Left renal cortex interstitium (tissue), 4 donors: ENCODE measurements at places on chromosomes 12 and 14.
A peak's percentile ranks its signal among the peaks of the same experiment; 100 is the strongest.

GRCh38 chr14:30362369-30363218, 196.4 kb upstream of the G2E3 start:
- DNase-seq: no peak

DNA sequence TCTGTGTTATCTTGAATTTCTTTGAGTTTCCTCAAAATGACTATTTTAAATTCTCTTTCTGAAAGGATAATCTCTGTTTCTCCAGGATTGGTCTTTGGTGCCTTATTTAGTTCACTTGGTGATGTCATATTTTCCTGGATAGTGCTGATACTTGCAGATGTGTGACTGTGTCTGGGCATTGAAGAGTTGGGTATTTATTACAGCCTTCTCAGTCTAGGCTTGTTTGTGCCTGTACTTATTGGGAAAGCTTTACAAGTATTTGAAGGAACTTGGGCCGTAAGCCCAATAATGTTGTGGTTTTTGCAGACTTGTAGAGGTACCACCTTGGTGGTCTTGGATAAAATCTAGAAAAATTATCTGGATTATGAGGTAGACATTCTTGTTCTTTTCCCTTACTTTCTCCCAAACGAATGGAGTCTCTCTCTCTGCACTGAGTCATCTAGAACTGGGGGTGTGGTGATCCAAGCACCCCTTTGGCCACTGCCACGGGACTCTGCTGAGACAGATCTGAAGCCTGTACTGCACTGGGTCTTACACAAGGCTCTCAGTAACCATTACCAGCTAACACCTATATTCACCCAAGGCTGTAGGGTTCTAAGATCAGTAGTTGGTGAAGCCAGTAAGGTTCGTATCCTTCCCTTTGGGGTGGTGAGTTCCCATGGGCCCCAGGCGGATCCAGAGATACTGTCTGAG, 703.7 kb upstream of the MGAT4C start:
- DNase-seq: no peak

DNA sequence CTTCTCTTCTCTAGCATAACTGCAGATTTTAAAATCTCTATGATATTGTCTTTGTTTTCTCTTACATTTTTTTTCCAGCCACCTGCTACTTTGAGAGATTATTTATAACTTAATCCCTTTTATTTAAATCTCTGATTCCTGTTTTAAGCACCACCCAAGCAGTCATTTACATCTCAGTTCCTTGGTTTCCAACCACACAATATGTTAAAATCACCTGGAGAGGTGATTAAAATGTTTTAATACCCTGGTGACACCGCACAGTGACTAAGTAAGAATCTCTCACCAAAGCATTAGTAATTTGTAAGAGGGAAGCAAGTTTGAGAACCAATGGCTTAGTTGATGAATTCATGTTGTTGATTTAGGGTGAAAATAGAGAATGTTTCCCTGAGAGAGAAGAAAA, 849.8 kb downstream of the TMTC2 start:
- DNase-seq: no peak

DNA sequence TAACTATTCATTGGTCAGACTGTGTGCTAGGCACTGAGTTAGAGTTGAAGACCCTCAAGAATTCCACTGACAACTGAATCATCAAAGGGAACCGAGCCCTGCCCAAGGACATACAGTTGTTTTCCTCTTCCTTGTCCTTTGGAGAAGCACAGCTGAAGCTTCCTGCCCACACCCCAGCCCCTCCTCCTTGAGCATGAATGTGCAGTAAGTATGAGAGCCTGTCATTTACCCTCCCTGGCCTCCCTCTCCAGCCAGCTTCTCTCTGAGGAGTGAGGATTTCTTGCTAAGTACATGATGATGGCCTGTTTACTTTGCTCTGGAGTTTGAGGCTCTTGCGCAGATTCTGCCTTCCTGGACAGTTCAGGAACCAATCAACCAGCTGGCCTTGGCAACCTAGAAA, 235.2 kb downstream of the CACNA1C start:
- DNase-seq: no peak

GRCh38 chr12:114605918-114606317, 78.1 kb downstream of the TBX3 start:
- DNase-seq: no peak

DNA sequence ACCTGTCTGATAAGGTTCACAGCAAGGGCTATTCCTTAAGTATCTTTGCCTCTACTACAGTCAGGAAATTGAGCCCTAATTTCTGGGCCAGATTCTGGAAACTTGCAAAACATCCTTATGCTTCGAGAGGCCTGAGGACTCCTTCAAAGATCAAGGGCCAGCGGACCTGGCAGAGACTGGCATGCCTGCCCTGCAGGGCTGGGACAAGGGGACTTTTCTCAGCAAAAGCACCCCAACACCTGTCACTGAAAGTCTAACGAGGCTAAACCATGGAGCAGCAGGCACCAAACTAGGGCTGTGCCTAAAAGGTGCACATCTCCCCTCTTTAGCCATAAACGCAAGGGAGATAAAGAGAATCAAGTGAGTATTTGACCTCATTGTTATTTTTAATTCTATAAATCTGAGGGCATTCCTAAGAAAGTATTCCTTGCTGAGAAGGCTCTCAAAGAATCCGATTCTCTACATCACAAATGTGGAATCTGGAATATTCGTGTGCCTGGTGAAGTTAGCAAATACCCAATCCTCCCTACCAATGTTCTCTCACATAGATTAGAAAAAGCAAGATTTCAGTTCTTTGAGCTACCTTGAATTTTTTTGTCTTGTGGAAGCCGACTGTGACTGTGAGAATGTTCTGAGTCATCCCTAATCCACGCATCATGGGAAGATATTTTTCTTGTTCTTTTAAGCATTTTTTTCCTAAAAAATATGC, 328.2 kb upstream of the NOVA1 start:
- no peak for DNase-seq

- DNase-seq: peak; percentile 98
Observed at GRCh38 chr14:77616454-77617229, at the start of gene SPTLC2. Gene SPTLC2 (minus strand): TSS chr14:77616637. CDS start chr14:77616579, 58 bp downstream.

DNA sequence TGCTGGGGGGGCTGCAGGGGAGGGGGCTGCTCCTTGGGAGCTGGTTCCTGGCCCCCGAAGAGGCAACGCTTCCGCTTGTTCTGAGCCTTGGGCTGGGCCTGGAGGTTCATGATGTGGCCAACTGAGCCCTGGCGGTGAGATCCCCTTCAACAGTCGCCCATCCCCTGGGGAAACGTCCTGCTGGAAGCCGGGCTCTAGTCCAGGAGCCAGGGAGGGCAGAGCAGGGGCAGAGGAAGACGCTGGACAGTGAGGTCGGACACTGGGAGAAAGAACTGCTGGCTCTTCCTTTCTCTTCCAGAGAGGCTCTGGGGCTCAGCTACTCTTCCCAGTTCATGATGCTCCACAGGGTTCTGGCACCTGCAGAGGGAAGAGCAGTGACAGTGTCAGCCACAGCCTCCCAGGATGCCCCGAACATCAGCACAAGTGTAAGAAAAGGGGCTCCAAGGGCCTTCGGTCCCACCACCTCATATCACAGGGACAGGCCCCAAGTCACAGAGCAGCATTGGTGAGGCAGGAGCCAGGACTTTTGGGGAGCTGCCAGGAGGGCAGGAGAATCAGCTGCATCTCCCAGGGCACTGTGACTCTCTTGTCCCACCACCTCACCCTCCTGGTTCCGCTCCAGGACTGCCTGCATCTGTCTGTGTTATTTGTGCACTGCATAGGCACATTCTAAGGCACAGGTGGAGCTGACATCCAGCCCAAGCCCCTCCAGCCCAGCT, 25.9 kb upstream of the PNMA1 start:
- no peak for DNase-seq

DNA sequence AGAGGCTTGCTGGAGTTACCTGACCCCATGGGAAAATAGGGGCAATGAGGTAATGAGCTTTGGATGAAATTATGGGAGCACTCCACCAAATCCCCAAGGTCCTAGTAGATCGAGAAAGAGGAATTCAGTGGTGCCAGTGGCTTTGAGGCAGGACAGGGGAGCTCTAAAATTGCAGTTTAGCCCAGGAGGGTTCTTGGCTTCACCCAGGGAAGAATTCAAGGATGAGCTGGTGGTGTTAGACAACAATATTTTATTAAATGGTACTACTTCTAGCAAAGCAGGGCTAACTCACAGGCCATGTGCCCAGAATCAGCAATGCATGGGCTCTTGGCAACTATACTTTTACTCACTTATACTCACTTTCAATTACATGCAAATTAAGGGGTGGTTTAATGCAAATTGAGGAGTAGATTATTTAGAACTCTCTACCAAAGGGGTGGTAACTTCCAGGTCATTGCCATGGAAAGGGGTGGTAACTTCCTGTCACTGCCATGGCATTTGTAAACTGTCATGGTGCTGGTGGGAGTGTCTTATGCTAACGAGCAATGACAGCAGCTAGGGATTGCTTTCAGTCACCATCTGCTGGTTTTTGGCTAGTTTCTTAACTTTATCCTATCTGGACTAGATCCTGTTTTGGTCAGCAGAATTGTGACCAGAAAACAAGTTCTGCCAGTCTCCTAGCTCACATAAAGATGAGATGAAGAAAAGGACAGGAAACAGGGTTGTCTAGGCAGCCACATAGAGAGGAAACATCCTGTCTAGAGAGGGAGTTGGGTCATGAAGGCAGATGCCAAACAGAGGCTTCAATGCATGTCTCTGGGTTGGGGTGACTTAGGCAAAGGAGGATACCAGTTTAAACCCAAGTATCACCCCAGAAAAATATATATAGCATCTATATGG, 64.7 kb downstream of the ZNF641 start:
- DNase-seq: no peak

GRCh38 chr12:96501133-96501761, 11.9 kb downstream of the CFAP54 start:
- no peak for DNase-seq

GRCh38 chr12:47612953-47613352, 92.9 kb downstream of the RPAP3 start:
- DNase-seq: no peak

DNA sequence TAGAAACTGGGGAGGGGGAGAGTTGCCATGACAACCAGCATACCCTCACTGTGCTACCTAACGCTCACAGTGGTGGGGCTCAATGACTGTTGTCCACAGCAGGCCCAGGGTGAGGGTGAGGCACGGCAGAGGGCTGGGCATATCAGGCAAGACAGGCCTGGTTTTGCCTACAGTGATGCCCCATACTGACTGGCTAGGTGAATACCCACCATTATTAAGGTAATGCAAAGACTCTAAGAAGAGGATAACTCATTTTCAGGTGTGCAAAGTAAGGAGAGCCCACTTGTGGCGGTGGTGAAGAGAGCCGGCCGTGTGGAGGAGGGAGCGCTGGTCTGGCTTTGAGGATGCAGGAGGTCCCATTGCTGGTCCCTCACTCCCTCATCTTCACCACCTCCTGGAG, 422.3 kb downstream of the FUT8 start:
- no peak for DNase-seq

GRCh38 chr12:47413806-47414205, 292.0 kb downstream of the RPAP3 start:
- no peak for DNase-seq

DNA sequence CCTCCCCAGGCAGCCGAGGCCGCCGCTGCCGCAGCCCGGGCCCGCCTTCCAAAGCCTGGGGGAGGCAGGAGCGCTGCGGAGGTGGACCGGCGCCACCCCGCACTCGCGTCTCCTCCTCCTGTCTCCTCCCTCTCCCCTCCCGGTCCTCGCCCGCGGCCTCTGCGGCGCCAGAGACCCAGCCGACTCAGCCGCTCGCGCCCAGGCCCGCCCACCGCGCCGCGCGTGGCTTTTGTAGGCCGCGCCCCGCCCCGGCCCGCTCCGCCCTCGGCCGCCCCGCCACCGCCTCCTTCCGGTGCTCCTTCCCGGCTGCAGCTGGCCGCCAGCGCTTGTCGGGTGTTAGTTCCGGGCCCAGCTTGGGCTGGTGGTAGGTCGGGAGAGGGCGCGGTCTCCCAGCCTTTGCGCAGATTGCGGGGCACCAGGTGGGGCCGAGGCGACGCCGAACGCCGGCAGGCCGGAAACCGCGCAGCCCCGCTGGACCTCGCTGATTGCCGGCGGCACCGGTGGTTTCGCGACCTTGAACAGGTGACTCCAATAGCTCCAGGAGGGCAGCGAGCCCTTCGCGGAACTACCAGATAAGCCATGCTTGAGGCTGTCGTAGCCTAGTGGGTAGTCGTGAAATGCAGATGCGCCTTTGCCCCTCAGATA, at the start of gene CAPRIN2:
Gene CAPRIN2 (minus strand): TSS at position 202 of the 645 bp plus-strand sequence. CDS start 1,431 bp downstream, outside the sequence.
- peak; percentile 89 for DNase-seq

- no peak for DNase-seq
Observed at GRCh38 chr14:22084393-22085281, 411.0 kb upstream of the OR4E1 start.

- no peak for DNase-seq
Observed at GRCh38 chr12:49880756-49881414, 22.8 kb downstream of the FAIM2 start.

DNA sequence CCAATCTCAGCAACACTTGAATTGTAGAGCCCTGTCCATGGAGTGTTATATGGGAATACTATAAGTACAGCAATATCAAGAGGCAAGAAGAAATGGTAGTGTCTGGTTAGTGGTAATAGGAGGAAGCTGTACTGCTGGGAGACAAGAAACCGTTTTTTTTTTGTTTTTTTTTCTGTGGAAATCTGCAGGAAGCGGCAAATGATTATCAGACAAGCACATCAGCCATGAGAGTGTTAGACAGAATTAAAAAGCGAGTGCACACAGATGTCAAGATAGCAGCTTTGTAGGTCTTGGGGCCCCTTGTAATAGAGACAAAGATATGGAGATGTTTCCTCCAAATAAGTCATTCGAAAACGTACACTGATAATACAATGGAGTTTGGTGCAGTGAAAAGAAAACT, 6.7 kb downstream of the TESPA1 start:
- DNase-seq: no peak

- DNase-seq: no peak
Observed at GRCh38 chr14:52325126-52325525, 11.0 kb downstream of the PTGER2 start.

- no peak for DNase-seq
Observed at GRCh38 chr12:104866291-104866690, 91.8 kb downstream of the SLC41A2 start.

DNA sequence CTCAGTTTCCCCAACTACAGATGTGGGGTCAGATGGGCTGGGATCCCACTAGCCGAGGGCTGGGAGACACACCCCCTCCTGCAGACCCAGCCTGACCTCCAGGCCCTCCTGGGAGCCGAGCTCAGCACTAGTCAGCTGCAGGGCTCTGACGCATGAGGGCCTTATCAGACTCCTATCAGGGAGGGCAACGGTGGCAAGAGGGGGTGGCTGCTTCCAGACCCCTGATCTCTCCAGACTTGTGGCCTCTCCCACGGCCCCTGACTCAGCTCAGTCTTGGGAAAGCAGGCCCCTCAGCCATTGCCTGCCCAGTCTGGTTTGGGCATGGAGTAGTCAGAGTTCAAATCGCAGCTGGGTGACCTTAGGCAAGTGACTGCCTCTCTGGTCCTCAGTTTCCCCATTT, 2.5 kb downstream of the RASAL1 start:
- DNase-seq: no peak

DNA sequence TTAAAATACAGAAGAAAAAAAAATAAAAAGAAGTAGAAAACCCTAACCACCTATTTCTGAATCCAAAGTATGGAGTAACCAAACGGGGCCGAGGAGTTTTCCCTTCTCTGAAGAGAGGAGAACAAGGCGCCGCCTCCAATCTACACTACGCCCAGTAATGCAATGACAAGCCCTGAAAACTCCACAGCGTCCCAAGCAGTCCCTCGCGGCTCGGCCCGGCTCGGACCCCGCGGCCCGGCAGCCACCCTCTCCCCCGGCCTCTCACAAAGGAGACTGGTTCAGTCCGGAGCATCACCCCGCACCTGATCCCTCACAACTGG, 371 bp downstream of the CHD8 start:
- peak; percentile 39 for DNase-seq
